ENCODE measurements at places on chromosomes 13 and 19. TPM values are rescaled to one million over a fixed set of nuclear protein-coding genes. Genes with fewer than 3 reads are reported as not detected.
A peak's percentile ranks its signal among the peaks of the same experiment; 100 is the strongest.

DNA sequence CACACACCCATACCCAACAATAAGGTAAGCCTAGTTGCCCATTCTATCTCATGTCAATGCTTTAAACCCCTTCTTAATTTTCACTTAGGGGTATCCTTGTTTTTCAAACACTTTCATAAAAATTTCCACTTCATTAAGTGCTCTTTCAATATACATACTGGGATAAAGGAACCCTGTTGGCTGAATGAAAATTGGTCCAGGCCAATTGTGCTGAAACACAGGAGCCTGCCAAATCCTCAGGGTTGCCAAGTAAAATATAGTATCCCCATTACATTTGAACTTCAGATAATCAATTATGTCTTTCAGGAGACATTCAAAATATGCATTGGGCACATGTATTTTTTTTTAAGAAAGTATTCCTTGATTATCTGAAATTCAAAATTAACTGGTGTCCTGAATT lies 1131.1 kb downstream of the SLITRK1 start:
- DNase-seq = no peak

- no peak for DNase-seq
Measured at GRCh38 chr19:6150289-6150688, 14.8 kb downstream of the ACSBG2 start.

FXYD7 gene
- 0.69 TPM for total RNA-seq

- DNase-seq = no peak
Measured at GRCh38 chr19:15466851-15467733, 2.7 kb upstream of the RASAL3 start.

DNA sequence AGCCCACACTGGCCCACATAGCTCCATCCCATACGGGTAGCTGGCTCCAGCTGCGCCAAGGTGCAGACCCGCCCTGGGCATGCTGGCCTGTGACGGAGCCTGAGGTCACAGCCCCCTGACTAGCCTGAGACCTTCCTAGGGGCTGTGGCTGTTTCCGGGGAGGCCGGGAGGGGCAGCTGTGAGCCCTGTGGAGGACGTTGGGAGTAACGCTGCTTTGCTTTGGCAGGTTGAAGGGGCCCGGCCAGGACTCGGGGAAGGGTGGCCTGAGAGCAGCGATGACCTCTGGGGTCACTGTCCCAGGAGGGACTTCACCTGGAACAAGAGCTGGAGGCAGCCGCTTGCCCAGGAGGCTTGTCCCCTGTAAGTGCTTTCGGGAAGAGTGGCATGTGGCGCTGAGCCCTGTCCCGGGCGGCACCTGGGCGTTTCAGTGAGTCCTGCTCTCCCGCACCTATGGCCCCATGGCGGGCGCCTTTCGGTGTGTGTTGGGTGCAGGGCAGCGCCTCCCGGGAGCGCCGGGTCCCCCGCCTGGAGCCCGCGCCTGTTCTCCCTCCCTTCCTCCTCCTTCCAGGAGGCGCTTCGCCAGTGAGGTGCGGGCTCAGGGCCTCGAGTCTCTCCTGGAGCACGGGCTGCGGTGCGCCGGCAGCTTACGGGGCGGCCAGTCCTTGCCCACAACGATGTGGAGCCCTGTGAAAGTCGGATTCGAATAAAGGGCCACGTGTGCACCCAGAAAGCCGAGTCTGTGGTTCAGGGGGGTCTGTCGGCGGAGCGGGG lies 1.1 kb upstream of the FAM174C start:
- DNase-seq = no peak

GRCh38 chr19:15869109-15869555 lies 28.7 kb downstream of the CYP4F2 start:
- DNase-seq = no peak

- no peak for DNase-seq
Measured at GRCh38 chr19:12453495-12453894, 12.7 kb upstream of the ZNF443 start.

SLAIN1 gene
- total RNA-seq = 33.4 TPM

DNA sequence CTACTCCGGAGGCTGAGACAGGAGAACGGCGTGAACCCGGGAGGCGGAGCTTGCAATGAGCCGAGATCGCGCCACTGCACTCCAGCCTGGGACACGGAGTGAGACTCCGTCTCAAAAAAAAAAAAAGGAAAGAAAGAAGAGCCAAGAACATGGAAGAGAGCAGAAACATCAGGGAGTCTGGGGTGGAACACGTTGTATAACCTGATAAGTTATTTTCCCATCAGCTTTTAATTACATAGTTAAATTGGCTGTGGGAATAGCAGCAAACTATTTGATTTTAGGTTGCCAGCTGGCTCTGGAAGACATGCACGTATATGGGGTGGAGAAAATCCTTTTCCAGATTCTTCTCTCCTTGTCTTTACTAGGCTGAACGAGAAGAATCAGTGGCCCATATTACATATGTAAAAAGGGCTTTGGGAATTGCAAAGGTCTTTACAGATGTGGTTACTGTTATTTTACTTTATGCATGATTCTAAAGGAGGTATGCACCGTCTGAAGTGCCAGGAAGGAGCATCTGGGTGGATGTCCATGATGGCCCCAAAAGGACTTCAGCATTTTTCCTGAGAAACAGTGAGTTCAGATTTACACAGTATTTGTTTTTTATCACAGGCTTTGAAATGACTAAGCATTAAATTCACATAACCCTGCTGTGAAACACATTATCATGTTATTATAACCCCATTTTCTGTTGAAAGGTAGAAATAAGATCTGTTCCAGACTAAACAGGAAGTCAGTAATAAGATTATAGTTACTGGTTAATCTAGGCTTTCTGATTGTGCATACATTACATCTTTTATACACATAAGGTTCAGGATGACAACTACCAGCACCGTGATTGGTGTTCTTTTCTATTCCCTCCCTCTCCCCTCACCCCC lies 4.6 kb upstream of the NAA16 start:
- no peak for DNase-seq

DNA sequence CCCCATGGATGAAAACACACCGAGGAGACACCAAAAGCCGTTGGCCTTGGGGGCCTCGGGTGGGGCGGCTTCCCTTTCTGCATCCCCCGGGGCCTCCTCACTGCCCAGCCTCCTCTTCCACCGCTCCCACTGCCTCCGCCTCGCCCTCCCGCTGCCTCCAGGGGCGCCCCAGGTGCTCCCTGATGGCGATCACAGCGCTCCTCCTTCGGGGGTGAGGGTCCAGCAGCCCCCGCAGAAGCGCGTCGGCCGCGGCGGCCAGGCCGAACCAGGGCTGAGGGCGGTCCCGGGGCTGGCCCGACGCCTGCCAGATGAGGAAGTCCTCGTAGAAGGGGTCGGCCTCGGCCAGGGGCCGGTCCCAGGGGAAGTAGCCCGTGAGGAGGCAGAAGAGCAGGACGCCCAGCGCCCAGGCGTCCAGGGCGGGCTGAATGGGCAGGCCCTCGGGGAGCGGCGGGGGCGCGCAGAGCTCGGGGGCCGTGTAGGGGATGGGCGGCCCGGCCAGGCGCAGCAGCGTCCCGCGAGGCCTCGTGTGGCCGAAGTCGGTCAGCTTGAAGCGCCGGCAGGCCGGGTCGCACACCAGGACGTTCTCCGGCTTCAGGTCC lies 7.2 kb downstream of the SBK2 start:
- no peak for DNase-seq

- DNase-seq = no peak
Measured at GRCh38 chr13:45538382-45538781, 73.6 kb downstream of the COG3 start.

ZNF418 gene
- total RNA-seq = 21.0 TPM

CEACAM21 gene
- total RNA-seq = not detected

DNA sequence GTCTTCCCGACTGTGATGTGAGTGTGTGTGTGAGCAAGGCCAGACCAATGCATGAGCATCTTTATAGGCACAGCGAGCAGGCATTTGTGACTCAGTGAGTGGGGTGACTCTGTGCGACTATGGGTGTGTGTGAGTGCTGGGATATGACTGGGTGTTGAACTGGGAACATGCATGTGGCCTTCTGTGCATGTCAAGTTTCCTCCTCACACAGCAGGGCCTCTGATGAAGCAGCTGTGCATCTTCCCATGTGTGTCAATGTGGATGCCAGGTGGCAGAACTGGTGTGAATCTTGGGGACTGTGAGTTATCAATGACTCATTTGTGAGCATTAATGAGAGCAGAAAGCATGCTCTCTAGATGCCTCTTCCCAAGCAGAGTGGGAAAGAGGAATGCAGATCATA lies 12.1 kb upstream of the LGALS14 start:
- DNase-seq = no peak

DNA sequence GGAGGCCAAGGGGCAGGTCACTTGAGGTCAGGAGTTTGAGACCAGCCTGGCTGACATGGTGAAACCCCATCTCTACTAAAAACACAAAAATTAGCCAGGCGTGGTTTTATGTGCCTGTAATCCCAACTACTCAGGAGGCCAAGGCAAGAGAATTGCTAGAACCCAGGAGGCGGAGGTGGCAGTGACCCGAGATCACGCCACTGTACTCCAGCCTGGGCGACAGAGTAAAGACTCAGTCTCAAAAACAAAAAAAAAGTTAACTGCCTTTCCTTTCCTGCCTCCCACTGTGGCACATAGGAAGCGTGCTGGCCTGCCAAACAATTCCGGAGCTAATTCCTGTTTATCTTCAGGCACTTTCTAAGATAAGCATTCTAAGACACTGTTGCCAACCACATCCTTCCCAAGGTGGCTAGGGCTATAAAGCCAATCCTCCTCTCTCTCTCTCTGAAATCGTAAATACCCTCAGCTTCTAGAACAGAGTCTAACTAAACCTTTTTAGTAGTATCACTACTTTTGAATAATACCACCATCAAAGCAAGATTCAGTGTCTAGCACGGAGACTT lies 21.6 kb downstream of the SLC25A30 start:
- DNase-seq = no peak

DNA sequence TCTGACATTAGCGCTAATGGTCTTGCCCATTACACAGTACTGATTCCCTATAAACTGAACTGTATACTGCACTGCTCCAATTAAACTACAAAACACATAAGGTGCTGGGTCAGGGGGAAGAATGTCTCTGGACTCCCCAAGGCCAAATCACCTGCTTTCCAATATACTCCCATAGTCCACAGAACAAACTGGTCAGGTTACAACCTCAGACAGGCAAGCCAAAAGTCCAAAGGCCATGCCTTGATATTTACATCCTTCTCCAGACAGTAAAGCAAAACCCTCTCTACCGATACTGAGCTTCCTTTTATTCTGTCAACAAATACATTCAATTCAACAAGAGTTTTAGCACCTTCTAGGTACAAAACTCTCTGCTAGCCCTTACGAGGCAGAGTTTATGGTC lies 8.9 kb downstream of the ZNF541 start:
- no peak for DNase-seq

DNA sequence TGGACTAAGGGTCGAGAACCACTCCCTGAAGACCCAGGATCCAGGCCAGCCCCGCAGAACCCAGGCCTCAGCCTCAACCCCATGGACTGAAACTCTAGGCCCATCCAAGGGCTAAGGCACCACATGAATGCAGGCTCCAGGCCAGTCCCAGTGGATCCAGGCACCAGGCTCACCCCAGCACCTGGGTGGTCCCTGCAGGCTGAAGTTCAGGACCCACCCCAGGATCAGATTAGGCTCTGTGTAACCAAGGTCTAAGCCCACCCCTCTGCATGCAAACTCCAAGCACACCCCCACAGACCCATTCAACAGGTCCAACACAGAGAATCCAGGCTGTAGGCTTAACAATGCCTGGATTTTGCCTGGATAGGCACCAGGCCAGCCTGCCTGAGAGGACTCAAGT lies 1876.2 kb downstream of the PCDH9 start:
- DNase-seq = no peak

- no peak for DNase-seq
Measured at GRCh38 chr13:51843529-51843928, 1.4 kb downstream of the TMEM272 start.

- no peak for DNase-seq
Measured at GRCh38 chr13:75393839-75394520, 88.0 kb downstream of the TBC1D4 start.

DNA sequence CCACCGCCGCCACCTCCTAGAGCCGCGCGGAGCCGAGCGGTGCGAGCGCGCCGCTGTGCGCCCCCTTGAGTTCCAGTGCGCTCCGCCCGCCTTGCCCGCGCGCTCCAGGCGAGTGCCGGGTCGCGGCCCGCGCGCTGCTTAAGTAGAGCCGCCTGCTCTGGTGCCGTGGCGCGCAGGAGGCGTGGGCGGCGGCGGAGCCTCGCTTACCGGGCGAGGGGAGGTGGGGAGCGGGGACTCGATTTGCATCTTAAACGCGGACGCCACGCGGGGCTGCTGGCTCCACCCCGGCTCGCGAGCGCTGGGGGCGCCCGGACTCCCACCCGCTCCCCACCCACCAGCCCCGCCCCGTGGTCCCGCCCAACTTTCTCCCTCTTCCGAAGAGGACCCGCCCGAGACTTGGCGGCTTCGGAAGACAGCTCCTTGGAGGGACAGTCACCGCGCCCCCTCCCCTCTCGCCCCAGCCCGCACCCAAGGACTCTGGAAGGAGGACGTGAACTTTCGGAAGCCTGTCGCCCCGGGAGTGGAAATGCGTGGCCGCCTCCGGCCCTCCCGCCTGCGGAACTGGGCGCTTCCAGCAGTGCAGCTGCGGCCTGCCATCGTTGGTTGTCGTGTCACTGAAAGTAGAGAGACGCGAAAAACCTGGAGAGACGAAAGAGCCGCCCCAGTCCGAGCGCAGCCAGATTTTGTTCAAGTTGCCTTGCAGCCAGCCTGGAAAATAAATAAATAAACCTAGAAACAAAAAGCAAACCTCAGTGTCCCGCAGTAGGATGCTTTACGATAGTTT lies at the start of gene KCTD12:
Gene KCTD12, minus strand, starts transcription at position 114 of the 784 bp plus-strand sequence. CDS start 257 bp downstream, outside the sequence.
- DNase-seq = peak; percentile 75

SLC25A41 gene
- total RNA-seq = 1.6 TPM

GDF15 gene
- 3.2 TPM for total RNA-seq

GRK1 gene
- 0.41 TPM for total RNA-seq

- no peak for DNase-seq
Measured at GRCh38 chr13:50576156-50576555, 267.3 kb downstream of the DLEU7 start.

SEMA6B gene
- 6.8 TPM for total RNA-seq

- no peak for DNase-seq
Measured at GRCh38 chr19:3007975-3008374, 21.1 kb downstream of the TLE2 start.

GRCh38 chr13:29749401-29750182 lies 100.8 kb downstream of the UBL3 start:
- no peak for DNase-seq

DNA sequence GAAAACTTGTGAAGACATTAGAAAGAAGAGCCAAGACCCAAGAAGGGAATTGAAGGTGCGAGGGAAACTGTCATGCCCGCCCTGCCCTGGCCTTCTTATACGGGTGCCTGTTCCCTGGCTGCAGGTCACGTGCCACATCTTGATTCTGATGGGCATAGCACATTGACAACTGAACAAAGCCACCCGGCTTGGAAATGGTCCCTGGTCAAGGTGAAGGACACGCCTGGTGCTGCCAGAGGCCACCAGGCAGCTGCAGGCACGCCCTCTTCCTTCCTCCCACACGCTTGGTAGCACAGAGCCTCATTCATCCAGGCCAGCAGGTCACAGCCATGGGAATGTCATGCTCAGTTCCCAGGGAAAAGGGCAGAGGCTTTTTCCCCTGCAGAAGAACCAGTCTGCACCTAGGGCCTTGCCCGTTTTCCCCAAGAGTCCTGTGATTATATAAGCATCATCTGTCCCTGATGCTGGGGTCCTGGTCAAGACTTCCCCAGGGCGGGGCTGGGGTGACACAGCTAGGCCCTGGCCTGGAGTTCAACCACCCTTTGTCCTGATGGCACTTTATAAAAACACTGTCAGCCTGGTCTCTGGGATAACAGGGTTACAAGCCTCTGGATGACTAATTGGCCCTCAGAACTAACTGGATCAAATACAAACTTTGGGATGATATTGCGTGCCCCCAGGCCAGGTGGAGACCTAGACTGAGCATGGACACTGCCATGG lies 56.0 kb downstream of the CDADC1 start:
- DNase-seq = no peak

AXL gene
- 61.0 TPM for total RNA-seq

CYP2B6 gene
- total RNA-seq = not detected

- no peak for DNase-seq
Measured at GRCh38 chr19:51480590-51480989, 2.3 kb downstream of the CEACAM18 start.

Data from mesothelial cell of epicardium (in vitro differentiated cells).